CD8-positive, alpha-beta memory T cell (primary cell): ENCODE measurements at places on chromosomes 1 and 21. TPM values are rescaled to one million over a fixed set of nuclear protein-coding genes. Genes with fewer than 3 reads are reported as not detected.

Gene HAPLN2
- total RNA-seq = not detected

Gene CAMK1G
- total RNA-seq = not detected

Gene TRABD2B
- total RNA-seq = not detected

DNA sequence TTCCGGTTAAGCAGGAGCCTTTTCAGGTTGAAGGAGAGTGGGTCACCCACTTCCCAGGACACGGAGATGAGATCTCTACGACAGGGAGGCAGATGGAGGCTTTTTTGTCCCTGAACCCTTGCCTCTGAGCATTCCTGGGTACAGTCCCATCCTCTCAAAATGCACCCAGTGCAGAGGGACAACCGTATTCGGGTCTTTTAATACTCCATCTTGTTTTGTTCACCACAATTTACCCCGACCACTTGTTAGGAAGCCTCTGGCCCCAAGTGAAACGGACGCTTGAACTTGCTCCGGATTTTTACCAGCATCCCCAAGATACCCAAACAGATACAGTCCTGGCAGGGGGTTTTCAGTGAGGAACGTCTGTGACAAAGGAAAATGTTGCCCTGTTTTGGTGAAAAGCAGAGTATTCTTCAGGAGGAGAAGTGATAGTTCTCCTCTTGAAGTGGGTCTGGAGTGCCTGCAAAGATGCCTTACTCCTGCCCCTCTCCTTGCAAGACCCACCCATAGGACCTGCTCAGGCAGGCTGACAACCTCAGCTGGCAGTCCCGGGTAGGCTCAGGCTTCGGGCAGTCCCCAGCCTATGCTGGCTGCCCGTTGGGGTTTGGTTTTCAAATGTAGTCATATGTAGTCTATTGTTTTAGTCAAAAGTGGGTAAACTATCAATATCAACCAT, 669 bp upstream of the ARL8A start:
- no peak for DNase-seq

- DNase-seq = no peak
Measured at GRCh38 chr1:87647430-87648177, 318.9 kb downstream of the LMO4 start.
